Stimulated activated CD4-positive, alpha-beta T cell treated with anti-CD3 and anti-CD28 coated beads, Interleukin-15, amount 100 ng/mL, for 1 hour (primary cell): ENCODE measurements at places on chromosomes 1 and 21.
A peak's percentile ranks its signal among the peaks of the same experiment; 100 is the strongest.

DNA sequence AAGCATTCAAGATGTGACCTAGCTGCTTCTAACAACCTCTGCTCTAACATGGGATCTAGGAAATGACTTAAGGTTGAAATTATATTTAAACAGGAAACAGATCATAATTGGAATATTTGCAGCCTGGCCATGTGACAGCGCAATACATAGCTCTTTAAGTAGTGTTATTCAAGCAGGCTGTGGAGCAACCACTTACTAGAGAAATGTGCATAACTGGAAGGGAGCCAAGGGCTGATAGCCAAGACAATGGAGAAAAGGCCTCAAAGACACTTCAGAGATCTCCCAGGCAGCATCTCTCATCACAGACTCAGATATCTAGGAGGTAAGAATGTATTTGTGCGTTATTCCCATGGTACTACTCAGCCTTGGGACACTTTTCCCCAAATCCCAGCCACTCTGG lies 823.0 kb upstream of the PRMT6 start:
- no peak for DNase-seq

DNA sequence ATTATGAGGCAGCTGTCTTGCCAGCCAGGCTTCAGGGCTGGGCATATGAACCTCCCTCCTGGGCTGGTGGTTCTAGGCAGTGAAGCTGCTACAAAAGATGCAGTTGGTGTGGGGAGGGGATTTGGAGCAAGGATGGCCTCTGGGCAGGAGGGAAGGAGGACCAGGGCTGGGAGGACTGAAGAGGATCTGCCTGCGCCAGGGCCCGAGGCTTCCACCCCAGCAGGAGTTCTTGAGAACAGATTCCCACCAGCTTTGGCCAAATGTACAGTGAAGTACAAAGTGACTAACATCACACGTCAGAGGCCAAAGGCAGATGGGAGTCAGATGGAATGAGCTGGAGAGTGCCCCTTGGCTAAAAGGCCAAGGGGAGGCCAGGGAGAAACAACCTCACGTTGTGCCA lies 62.4 kb downstream of the DDX20 start:
- DNase-seq: no peak

GRCh38 chr1:18955441-18956192 lies 859 bp downstream of the IFFO2 start:
- peak; percentile 44 for DNase-seq

DNA sequence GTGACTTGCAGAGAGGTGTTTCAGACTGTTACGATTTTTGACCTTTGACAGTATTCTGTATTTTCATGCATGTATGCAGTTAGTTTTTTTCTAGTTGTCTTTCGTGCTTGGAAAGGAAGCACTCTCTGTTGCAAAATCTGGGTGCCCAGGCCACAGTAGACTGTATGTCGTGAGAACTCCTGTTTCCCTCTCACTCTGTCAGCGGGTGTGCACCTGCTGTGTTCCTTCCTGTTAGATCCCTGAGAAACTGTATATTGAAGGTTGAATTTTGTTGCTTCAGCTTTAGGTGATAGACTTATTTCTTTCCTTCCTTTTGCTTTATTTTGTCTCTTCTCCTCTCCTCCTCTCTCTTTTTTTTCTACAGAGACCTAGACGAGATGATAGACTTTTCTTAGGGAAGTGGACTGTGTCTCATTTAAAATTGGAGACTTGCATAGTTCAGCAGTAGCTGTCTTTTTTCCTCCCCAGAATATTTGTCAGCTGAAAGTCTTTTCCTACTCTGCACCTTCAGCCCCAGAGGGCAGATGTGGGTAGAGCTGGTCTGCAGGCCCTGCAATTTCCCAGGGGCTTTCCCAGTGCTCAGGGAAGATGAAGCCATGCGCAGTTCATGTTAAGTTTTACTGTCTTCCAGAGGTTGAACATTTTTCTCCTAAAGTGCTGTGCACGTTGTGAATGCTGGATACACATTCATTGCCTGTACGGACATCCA lies 1.4 kb downstream of the TRAPPC10 start:
- DNase-seq: no peak

GRCh38 chr1:160865337-160865736 lies 2.6 kb upstream of the CD244 start:
- DNase-seq: no peak

- DNase-seq: no peak
Observed at GRCh38 chr1:45842786-45843185, 39.4 kb downstream of the MAST2 start.

- DNase-seq: no peak
Observed at GRCh38 chr1:210294999-210295745, 33.5 kb upstream of the HHAT start.

DNA sequence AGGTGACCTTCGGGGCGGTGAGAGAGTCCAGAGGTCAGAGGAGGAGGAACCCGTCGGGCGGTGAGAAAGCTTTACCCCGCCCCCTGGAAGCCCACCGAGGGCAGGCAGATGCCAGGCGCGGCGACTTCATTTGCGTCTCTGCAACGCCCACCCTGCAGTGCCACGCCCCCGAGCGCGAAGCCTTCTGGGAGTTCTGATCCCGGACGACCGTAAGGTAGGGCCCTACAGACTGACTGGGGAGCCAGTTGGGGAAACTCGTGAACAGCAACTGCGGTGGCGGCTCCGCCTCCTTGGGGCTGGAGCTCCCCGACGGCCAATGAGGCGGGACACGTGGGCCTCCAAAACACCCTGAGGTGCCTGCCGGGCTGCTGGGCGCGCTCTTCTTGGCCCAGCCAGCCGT lies 46.0 kb upstream of the EDARADD start:
- DNase-seq: no peak

GRCh38 chr1:156754219-156754618 lies 2.7 kb upstream of the HDGF start:
- no peak for DNase-seq

GRCh38 chr1:8473891-8474300 lies 156.0 kb downstream of the SLC45A1 start:
- DNase-seq: no peak

- no peak for DNase-seq
Observed at GRCh38 chr1:152902636-152903035, 5.7 kb upstream of the IVL start.

DNA sequence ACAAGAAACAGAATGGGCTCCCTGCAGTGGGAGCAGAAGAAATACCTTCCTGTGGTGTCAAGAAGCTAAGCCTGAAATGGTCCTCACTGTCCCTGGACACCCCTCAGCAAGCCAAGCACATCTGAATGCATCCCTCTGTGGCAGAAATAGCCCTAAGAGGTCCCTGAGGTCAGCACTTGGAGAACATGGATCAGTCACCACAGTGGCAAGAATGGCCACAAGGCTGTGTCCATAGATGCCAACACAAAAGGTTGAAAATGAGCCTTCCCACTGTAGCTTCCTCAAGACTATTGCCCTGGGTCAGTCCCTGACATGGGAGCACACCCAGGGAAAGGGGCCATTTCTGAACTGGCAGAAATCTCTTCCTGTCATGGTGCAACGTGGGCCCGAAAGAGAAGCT lies 27.7 kb downstream of the PSMG1 start:
- no peak for DNase-seq

GRCh38 chr1:9717193-9718005 lies 65.9 kb downstream of the PIK3CD start:
- DNase-seq: peak; percentile 58

DNA sequence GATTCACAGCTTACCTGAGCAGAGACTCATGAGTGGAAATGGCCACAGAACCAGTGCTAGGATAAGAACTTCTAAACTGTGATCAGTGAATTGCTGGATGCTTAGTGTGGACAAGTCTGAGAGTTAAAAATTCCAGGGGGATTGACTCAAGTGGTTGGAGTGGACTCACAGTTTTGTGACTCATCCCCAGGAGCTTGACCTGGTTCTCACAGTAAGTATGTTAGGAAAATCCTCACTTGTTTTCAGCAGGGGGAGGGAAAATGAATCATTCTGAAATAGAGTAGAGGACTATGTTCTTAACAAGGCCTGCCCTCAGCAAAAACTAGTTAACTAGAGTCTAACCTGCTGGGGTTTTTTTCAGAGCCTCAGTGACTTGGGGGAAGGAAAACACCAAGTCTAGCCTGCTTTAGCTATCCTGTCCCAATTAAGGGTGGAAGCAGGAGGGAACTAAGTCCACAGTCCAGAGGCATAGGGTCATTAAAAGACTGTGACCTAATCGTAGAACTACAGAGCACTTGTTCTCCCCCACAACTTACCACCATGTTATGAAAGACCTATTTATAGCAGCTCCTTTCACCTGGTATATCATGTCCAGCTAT lies 6.1 kb upstream of the CDC73 start:
- DNase-seq: no peak

DNA sequence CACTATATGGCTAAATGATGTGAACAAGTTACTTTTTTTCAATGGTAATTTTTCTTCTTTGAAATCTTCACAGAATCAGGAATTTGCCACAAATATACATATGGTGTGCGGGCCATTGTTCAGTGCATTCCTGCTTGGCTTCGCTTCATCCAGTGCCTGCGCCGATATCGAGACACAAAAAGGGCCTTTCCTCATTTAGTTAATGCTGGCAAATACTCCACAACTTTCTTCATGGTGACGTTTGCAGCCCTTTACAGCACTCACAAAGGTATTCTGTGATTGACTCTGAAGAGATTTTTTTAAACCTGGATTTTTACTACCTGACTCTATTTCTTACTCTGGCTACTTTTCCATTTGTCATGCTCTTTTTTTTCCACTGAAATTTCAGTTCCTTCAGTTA lies 76.2 kb upstream of the KIAA1614 start:
- DNase-seq: no peak

DNA sequence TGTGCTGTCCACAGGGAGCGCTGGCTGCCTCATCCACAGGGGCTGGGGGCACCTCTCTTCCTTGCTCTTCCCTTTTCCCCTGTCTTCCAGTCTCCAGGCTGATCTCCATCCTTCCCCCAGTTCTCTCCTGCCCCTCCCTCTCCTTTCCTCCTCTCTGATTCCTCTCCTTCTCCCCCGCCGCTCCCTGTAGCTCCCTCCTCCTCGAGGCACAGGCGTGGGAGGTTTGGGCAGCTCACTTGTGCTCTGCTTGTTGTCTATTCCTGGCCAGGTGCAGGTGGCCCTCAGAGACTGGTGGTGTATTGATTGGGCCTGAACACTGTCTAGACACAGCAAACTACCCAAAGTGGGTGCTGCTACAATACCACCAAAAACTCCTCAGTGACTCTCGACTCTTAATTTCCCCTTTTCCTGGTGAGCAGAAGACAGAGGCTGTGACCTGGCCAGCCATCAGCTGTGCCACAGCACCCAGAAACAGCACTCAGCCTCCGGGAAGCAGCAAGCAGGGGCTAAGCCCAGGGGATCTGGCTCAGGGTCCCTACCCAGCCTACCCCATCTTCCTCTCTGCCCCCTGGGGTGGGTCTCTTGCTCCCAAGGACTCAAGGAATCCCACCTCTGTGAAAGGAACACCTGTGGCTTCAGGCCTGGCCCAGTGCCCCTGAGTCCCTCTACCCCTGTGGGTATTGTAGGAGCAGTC lies 93.3 kb downstream of the DDX20 start:
- DNase-seq: no peak

DNA sequence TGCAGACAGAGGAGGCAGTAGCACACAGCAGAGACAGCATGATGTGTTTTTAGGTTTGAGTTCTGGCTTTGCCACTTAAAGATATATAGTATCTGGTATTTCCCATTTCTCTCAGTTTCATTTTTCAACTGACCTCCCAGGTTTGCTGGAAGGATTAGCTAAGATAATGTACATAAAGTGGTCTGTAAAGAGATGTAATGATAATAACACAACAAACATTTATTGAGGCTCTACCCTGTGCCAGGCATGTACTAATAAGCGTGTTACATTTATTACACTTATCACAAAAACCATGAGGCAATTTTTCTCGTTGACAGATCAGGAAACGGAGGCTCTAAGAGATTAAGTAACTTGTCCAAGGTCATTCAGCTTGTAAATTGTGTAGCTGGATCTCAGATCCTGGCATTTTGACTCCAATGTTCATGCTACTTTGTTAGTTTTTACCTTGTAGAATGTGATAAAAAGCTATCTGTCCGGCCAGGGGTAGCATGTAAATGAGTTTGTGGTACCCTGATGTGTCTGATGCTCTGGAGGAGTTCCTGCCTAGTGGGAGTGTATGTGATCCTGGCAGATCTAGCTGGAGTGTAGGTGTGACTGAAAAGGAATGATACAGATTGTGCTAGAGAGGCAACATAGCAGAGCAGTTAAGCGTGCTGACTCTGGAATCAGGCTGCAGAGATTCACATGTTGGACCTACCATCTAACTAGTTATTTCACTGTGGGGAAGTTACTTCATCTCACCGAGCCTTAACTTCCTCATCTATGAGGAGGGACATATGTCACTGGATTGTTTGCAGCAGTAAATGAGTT lies 146.6 kb downstream of the VPS13D start:
- DNase-seq: no peak

- DNase-seq: no peak
Observed at GRCh38 chr1:235908742-235909520, 42.2 kb upstream of the LYST start.

GRCh38 chr1:43545695-43546387 lies 15.2 kb downstream of the PTPRF start:
- no peak for DNase-seq

GRCh38 chr1:46173361-46173856 lies 1.5 kb upstream of the TSPAN1 start:
- no peak for DNase-seq

- no peak for DNase-seq
Observed at GRCh38 chr1:25128121-25128621, 104.1 kb downstream of the SYF2 start.

- DNase-seq: no peak
Observed at GRCh38 chr1:10084045-10084444, 51.3 kb downstream of the UBE4B start.

DNA sequence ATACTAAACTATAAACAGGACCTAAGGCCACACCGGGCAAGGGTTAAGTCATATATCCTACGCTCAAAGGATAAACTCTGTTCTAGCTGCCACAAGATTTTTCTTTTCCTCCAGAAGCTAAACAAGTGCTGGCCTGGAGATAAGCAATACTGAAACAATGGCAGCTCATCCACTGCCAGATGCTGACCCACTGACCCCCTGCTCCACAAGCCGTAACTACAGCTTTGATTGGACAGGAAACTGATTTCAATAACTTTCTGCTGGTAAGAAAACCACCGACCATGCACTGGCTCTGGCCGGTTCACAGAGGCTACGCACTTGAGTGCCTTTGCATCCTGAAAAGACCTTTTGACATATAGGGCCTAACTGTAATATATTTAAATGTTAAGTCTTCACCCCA lies 51.3 kb upstream of the PLA2G2C start:
- DNase-seq: no peak

- DNase-seq: no peak
Observed at GRCh38 chr1:205508227-205508714, 3.8 kb downstream of the CDK18 start.
